ENCODE measurements at places on chromosomes 12 and 14.
A peak's percentile ranks its signal among the peaks of the same experiment; 100 is the strongest.

DNA sequence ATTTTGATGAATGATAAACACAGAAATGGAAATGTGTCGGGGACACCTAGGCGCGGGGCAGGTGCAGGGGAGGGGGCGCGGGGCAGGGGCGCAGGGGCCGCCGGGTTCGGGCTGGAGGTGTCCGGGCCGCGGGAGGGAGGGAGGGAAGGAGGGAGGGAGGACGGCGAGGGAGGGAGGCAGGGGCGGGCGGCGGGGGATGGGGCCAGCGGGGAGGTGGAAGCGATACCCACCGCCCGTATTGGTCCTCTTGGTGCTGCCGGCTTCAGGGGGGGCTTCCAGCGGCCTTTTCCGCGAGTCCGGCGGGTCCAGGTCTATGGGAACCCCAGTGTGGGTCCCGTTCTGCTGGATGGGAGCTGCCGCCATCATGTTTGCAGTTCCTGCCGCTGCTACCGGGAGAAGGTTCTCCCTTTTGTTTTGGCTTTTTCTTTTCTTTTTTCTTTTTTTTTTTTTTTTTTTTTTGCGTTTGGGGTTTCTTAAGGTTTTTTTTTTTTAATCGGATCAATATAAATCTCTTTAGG, 703 bp downstream of the NOVA1 start:
- DNase-seq = no peak

GRCh38 chr14:41913398-41913797, 306.7 kb downstream of the LRFN5 start:
- DNase-seq = no peak

DNA sequence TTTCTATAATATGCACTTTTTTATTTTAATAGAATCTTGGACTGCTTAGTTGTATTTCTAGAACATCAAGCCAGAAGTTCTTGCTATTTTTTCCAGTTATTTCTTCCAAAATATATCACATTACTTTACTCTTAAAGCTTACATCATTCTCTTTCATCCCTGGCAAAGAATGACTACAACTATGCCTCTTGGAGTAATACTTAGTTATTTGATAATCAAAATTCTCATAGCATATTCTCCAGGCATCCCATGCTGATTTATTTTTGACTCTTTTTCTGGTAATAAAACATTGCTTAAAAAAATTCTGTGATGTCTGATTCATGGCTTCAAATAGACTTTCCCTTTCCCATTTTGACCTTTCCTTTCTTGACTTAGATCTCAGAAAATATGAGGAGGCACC, 118.7 kb upstream of the TSPAN8 start:
- no peak for DNase-seq

DNA sequence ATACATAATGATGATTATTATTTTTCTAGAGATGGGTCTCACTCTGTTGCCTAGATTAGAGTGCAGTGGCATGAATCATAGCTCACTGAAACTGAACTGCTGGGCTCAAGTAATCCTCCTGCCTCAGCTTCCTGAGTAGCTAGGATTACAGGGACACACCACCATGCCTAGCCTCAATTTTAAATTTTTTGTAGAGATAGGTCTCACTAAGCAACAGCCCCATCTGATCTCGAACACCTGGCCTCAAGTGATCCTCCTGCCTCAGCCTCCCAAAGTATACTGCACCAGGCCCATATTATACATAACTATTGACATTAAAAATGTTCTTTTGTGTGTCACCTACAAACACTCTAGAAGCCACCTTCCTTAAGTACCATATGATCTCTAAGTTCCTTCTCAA, 3.4 kb downstream of the TXNRD1 start:
- no peak for DNase-seq

DNA sequence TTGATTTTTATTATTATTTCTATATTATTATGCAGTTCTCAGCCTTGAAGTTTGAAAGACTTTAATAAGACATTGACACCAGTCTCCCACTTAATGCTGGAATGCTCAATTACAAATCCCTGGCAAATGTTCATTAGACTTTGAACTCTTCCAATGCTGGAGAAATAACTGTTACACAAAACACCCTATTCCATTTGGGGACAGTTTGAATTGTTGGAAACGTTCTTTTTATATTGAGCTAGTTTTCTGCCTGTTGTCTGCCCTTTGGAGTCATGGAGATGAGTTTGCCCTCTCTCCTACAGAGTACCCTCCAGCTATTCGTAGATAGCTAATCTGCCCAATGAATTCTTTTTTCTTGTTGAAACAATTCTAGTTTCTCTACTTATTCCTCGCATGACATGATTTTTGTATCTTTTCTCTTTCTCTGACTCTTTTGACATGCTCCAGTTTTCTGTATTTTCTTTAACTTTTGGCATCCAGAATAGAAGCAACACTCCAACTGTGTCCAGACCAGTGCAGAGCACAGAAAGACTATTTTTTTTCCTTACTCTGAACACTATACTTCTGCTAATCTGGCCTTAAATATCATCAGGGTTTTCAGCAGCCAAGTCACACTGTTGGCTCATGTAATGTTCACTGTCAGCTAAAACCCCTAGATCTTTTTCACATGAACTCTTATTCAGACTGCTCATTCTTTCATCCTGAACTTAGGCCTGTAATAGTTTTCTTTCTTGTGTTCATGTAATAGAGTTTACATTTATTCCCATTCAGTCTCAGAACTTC, 379.3 kb downstream of the RAD51B start:
- DNase-seq = no peak

DNA sequence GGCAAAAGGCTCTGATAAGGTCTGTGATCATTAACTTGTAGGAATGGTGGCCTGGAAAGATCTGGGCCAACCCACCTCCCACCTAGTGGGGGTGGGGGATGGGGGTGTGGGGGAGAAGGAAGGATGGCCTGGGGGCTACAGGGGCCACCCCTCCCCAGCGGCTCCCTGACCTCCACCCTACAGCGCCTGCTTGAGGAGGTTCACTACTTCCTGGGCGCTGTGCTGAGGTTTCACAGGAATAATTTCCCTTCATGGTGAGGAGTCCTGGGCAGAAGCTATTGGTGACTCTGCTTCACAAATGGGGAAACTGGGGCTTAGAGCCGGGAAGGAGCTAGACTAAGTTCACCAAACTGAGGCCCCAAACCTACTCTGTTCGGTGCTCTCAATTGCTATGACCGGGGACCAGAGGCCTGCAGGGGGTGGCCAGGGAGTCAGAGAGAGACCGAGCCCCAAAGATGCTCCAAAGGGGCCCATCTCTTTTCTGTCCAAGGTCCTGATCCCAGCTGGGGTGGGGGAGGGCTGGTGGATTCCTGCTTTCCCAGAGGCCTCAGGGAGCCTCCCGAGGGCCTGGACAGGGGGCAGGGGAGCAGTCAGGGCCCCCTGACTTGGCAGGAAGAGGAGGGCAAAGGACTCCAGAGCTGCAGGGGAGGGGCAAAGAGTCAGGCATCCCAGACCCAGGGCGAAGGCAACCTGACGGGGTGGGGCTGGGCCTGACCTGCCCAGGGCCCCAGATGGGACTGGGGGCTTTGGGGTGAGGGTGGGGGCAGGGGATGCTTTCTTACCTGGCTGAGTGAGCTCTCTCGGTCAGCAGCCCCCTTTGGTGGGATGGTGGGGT, 1.7 kb downstream of the HNF1A start:
- DNase-seq = no peak

DNA sequence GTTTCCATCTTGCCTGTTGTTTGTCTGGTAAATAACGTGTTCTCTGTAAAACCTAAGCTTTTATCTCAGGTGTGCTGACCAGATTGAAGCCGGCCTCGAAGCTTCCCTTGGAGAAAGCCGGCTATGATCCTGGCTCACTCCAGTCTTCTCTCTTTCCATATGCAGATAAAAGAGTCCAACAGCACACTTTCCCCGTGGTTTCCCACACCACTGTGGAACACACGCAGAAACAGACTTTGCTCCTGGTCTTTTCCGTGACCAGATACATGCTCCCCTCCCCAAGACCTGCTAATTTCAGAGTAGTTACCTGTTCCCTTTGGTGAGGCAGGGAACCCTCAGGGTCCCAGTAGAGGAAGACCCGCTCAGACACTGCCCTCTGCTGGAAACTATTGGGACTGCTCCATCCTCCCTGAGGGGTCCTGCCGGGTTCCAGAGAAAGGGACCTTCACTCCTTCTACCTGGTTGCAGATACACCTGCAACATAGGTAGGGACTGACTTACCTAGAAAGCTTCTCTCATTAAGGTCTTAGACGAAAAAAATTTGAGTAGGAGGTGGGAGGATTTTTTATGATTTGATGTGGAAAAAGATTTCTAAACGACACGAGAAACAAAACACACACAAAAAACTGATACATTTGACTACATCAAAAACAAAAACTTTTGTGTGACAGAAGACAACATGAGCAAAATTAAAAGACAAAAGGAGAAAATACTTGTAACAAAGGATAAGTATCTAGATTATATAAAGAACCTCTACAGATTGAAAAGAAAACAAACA, 415.4 kb upstream of the CCDC196 start:
- DNase-seq = peak; percentile 63

- no peak for DNase-seq
Observed at GRCh38 chr12:122558745-122559641, 31.9 kb downstream of the KNTC1 start.

- no peak for DNase-seq
Observed at GRCh38 chr12:81573228-81573627, 185.9 kb downstream of the PPFIA2 start.

DNA sequence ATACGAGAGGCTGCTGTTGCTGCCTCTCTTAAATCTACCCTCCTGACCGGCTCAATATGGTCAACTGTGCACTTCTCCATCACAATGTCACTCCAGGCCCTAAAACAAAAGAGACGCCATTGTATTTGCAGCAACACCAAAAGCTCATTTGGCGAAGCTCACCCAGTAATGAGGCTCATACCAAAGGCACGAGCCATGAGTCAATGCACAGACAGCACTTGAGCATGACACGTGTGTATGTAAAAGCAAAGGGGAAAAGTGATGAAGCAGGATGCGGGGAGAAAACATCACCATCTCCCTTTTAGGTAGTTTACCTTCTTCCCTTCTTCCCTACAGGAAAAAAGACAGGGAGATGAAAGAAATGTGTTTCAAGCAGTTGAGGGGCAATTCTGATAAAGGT, 150.3 kb downstream of the FOXN3 start:
- no peak for DNase-seq

- no peak for DNase-seq
Observed at GRCh38 chr12:117352883-117353282, 8.5 kb downstream of the NOS1 start.

DNA sequence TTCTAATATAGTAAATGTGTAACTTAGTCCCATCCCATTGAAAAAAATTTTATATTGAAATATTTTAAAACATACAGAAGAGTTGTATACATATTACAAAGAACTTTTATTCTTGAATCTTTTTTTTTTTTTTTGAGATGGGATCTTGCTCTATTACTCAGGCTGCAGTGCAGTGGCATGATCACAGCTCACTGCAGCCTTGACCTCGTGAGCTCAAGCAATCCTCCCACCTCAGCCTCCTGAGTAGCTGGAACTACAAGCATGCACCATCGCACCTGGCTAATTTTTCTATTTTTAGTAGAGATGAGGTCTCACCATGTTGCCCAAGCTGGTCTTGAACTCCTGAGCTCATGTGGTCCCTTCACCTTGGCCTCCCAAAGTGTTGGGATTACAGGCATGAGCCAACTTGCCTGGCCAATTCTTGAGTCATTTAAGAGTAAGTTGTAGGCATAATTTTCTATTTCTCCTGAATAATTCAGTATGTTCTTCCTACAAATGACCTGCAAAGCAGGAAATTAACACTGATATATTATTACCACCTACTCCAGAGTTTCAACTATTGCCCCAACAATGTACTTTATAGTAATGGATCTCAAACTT, 153.0 kb upstream of the BMP4 start:
- no peak for DNase-seq

DNA sequence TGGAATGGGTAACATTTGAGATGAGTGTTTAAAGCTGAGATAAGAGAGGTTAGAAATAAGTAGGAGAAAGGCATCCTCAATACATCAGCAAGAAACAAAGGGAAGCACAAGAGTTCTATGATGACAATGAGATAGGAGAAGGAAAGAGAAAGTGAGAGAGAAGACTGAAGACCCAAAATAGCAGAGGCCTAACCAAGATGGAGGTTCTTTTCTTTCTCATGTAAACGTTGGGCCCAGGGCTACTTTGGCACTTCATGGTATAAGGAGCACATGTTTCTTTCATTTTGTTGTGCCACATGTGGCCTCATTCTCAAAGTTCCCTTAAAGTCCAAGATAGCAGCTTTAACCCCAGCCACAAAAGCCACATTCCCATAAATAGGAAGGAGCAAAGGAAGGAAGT, 120.5 kb upstream of the RMST start:
- no peak for DNase-seq

DNA sequence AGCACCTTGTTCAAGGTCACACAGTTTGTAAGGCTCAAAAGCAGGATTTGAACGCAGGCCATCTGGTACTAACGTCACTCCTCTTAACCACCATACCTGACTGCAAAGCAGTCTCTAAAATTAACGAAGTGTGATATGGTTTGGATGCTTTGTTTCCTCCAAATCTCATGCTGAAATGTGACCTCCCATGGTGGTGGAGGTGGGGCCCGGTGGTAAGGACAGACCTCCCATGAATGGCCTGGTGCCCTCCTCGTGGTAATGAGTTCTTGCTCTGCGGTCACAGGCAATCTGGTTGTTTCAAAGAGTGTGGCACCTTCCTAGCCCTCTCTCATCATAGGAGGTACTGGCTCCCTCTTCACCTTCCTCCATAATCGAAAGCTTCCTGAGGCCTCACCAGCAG, 102.2 kb upstream of the BCL2L14 start:
- no peak for DNase-seq

GRCh38 chr12:111687255-111687654, 1.4 kb downstream of the ACAD10 start:
- DNase-seq = no peak

GRCh38 chr14:66495218-66496098, 9.3 kb downstream of the CCDC196 start:
- DNase-seq = peak; percentile 66

DNA sequence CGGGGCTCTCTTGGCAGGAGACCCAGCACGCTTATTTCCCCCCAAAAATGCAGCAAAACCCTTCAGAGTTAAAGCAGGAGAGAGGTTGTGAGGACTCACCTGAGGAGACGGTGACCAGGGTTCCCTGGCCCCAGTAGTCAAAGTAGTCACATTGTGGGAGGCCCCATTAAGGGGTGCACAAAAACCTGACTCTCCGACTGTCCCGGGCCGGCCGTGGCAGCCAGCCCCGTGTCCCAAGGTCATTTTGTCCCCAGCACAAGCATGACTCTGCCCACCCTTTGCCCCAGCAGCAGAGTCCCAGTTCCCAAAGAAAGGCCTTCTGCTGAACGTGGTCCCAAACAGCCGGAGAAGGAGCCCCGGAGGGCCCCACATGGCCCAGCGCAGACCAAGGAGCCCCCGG, 337.7 kb downstream of the TMEM121 start:
- DNase-seq = no peak

GRCh38 chr12:107660235-107660634, 25.4 kb upstream of the PWP1 start:
- no peak for DNase-seq

DNA sequence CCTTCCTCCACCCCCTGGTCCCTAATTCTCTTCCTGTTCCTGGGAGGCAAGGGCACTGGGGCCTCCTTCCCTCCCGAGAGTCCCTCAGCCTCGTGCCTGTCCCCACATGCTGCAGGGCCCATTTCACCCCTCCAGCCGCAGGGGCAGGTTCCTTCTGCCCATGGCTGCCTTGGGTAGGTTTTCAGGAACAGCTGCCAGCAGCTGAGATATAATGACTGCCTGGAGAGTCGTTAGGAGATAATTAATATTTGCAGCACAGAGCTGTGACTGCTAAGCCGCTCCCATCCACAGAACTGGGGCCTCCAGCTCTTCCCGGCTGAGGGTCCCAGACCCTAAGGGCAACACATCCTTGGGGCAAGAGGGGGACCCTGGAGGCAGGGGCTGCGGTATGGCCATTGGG, 211.9 kb upstream of the LHX5 start:
- DNase-seq = no peak
